ENCODE measurements at places on chromosomes 2 and 18.

GRCh38 chr2:50791271-50791670 lies 240.7 kb downstream of the NRXN1 start:
- DNase-seq, result no peak

DNA sequence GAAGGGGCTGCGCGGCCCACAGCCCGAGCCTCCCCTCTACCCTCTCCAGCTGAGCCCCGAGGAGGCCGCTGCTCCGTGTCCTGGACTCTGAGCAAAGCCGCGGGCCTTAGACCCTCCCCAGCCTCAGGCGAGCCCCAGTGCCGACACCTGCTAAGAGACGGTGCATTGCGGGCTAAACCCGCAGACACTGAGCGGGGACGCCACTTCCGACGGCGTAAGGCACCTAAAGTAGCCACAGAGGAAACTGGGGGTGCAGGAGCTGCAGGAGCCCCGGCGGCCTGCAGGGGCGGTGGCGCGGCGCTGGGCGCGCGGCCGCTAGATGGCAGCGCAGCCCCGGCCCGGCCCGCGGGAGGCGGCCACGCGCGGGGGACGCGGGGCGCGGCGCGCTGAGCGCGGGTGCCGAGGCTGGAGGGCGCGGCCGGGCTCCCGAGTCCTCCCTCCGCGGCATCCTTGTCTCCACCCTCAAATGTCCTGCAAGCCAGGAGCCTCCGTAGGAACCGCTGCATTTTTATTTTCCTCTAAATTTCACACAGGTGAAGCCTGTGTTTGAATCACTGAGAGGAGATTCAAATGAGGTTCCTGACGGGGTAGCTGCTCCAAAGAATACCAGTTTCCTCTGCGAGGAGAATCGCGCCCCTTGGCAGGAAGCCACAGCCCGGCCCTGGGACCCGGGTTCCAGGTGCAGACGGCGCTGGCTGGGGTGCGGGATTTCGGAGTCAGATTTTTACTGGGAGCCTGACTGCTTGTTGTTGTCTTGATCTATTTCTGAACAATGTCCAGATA lies 650.5 kb downstream of the GALR1 start:
- peak; percentile 20 for DNase-seq

DNA sequence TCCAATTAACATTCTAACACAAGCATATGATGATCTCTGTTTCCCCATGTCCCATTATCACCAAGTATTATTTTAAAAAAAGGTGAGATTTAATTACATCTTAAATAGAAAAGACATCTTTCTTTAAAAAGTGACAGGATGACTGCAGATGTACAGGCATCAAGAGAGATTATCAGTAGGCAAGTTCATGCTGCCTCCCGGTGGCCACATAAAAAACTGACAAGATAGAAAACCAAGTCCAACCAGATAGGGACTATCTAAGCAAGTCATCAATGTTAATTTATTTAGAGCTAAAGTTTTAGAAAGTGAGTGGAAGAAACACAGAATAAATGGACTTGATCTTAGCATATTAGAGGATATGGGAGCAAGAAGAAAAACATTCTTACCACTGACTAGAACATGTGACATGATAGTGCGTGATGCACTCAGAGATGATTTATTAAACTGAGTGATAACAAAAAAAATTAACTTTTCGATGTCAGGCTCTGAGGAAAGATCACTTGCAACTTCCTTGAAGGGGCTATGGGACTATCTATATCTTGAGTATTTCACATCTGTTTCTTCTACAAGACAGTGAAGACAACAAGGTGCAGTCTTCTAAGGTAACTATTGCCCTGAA lies 5.4 kb upstream of the TDRD15 start:
- no peak for DNase-seq

DNA sequence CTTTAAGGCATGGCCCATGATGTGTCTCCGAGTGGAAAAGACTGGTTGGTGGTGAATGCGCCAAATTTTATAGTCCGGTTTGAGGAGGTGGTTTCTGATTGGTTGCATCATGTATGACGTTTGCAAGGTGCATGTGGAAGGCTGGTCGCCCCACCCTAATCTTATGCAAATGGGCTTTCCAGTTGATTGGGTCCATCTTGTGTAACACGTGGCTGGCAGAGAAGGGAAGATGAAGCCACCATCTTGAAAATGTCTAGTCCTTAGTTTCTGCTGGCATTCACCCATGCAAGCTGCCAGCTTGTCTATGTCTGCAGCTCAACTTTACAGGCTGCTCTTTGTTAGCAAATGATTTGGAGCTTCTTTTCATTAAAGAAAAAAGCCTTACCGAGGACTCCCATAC lies 132.2 kb downstream of the PIK3C3 start:
- no peak for DNase-seq

DNA sequence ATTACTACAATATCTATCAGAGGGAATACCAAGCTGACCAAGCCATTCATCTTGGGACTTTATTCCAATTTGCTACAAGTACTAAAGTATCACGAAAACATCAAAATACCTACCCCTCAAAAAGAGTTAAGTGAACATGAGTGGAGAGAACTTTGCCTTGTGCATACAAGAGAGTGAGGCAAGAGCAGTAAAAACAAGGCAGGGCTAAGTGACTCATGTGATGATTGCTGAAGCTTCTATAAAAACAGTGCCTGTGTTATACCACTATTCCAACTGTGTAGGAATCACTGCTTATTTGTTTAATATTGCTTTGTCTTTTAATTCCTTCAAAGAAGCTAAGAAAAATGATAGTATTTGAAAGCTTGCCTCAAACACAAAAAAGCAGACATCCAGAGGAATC lies 61.2 kb downstream of the FARSB start:
- DNase-seq, result no peak

DNA sequence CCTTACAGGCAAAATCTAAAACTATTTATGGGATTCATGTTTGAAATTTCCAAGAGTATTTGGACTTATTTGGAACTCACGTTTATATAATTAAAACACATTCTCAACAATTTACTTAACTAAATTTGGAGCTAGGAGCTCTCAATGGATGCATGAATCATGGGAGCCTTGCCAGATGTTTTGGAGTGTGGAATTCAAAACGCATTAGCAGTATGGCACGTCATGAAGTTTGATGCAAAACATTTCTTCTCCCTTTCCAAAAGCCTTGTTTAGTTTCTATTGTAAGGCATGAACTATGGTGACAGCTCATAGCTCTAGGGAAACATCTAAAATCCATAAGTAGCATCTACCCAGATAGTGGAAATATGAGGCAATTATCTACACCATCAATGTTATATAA lies 701.6 kb downstream of the SATB2 start:
- DNase-seq, result no peak

DNA sequence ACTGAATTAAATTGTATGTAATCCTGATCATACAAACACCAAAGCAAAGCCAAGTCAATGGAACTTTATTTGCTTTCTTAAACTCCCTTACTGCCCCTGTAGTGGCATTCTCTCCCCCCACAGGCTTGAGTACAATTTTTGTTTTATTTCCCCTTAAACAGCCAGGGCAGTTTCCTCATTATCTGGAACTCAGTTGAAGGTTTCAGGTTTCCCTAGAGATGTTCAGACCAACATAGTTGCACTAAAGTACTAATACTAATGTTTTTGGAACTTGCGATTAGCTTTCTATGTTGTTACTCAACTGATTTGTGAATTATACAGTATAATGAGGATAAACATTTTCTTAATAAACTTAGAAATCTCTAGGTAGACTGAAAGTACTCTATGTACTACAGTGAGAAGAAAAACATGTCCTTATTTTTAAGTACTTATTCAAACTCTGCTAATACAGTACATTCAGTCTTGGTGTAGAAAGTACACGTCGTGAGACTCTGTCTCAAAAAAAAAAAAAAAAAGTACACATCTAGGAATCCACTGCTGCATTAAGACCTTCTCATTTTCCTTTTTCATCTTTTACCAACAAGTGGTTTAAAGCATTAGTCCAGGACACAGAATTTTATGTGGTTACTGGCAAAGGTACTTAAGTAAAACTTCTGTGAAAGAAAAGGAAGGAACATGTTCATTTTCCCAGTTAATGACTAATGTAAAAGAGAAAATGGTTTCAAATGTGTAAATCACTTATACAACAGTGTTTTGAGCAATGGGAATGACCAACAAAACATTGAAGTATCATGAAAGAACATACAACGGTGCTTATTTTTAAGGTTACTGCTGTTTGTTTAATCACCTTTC lies 209.5 kb upstream of the SMAD7 start:
- DNase-seq, result no peak

- no peak for DNase-seq
These were observed 127.5 kb upstream of the TNP1 start for GRCh38 chr2:216987252-216987821.

- no peak for DNase-seq
These were observed 78.8 kb downstream of the HNRNPLL start for GRCh38 chr2:38523728-38524437.

- no peak for DNase-seq
These were observed 23.7 kb downstream of the COL6A3 start for GRCh38 chr2:237390235-237390634.

- no peak for DNase-seq
These were observed 6.7 kb upstream of the QPCT start for GRCh38 chr2:37337620-37338280.

GRCh38 chr2:98505971-98506664 lies 61.5 kb downstream of the INPP4A start:
- DNase-seq, result no peak

DNA sequence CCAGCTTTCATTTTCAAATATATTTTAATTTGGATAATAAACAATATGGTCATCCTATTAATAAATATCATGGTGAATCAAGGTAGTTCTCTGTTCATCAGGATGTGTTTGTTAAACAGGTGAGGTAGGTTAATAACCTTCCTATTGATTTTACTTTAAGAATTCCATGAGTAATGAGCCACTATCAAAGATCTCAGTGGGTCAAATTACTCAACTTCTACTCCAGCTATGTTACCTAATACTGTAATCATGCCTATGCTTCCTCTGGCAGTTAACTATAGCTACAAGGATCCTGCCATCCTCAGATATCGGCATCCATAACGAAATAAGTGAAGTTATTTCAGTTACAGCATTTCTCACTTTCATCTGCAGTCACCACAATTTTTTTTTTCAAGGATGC lies 289.6 kb upstream of the SLC8A1 start:
- DNase-seq, result no peak

GRCh38 chr18:77102259-77103040 lies 30.1 kb downstream of the MBP start:
- DNase-seq, result no peak

GRCh38 chr2:177783091-177783490 lies 289.5 kb downstream of the PDE11A start:
- DNase-seq, result no peak

DNA sequence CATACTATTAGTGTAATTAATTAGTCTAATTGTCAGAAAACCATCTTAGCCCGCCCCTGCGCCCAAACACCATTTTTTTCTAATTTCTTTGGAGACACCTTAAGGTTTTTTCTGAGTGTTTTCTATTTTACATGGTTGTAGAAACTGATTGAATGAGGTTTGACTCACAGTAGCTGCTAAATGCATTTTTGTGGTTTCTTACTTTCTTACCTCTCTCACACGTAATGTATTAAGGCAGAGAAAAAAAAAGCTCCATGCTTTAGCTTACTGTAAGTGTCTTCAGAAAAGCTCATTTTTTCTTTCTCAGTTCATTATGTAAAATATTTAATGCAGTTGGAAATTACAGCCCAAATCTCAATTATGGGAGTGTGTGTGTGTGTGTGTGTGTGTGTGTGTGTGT lies 548.5 kb upstream of the LRRTM4 start:
- no peak for DNase-seq

DNA sequence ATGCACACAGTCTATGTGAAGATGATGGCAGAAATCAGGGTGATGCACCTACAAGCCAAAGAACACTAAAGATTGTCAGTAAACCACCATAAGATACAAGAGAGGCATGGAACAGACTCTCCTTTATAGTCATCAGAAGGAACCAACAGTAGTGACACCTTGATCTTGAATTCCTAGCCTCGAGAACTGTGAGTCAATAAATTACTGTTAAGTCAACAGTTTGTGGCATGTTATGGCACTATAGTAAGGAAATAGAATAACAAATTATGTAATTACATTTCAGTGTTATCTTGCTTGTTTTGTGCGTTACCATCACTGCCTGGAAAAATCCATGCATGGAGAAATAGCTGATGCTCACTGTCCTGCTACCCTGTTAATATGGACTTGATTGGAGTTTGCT lies 110.2 kb upstream of the LRP1B start:
- DNase-seq, result no peak

DNA sequence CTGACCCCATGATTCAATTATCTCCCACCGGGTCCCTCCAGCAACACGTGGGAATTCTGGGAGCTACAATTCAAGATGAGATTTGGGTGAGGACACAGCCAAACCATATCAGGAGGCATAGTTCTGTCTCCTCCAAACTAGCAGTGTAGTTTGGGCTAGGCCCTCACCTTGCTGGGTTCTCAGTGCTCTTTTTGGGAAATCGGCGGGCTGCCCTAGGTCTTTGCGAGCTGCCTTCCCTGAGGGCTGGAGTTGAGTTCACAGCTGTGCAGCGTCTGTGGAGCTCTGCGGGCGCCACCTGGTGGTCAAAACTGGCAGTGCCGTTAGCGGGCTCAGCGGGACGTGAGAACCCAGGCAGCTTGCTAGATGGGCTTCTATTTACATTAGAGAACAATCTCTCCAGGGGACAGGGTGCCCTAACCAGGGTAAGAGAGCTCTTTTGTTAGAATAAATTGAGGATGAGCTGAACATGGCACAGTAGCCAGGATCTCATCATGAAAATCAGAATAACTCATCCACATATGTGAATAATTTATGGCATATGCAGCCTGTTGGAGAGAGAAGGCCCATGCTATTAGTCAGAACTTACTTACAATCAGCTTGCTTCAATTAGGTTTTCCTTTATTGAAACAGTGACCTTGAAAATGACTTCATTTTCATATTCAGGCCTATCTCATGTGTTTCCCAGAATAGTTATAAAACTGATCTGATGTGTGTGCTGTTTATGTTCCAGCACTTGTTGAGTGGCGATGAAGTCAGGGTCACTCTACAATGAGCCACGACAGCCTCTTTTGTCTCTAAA lies 27.4 kb upstream of the YES1 start:
- peak; percentile 86 for DNase-seq

GRCh38 chr18:66344227-66344626 lies 259.7 kb downstream of the CDH19 start:
- DNase-seq, result no peak

All from activated CD4-positive, alpha-beta T cell treated with anti-CD3 and anti-CD28 coated beads, Interleukin-2, amount 50 U/mL, for 4 hours (primary cell).